ENCODE measurements at places on chromosomes 5 and 9.

- no peak for DNase-seq
Observed at GRCh38 chr5:160420331-160420610, 1.4 kb upstream of the PTTG1 start.

- no peak for DNase-seq
Observed at GRCh38 chr9:109967651-109968642, 187.9 kb downstream of the PALM2AKAP2 start.

- no peak for DNase-seq
Observed at GRCh38 chr9:33329117-33329563, 38.8 kb downstream of the NFX1 start.

GRCh38 chr5:59348189-59348588 lies 545.3 kb downstream of the PDE4D start:
- no peak for DNase-seq

DNA sequence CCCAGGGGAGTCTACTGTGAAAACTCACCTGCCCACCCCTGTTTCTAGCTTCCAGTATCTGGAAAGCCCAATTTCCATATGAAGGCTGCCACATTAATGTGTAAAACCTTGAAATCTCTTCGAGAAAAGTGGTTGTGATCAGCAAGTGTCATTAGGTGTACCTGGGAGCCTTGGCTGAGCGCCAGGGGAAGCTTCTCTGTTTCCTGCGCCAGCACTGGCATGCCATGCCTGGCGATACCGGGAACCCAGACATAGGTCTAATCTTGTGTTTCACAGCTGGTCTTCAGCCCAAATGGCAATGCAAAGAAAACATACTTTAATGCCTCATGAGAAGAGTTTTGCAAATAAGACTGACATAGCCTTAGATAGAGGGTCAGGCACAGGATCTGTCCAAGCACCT lies 101.6 kb downstream of the TENT4A start:
- no peak for DNase-seq

DNA sequence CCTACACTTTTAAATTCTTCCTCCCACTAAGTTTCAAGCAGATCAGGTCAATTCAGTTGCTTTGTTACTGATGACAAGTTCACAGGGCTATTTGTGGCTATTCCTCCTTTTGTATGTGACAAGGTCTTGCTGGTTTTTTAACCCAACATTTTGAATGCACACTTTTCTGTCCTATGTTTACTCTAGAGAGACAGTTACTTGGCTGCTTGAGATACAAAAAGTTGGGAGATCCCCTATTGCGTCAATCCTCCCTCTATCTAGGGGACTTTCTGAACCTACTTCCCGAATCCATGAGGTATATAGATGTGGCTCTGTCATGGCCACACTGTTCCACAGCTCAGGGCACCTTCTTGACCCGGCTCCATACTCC lies 386.7 kb downstream of the NTRK2 start:
- DNase-seq: no peak

DNA sequence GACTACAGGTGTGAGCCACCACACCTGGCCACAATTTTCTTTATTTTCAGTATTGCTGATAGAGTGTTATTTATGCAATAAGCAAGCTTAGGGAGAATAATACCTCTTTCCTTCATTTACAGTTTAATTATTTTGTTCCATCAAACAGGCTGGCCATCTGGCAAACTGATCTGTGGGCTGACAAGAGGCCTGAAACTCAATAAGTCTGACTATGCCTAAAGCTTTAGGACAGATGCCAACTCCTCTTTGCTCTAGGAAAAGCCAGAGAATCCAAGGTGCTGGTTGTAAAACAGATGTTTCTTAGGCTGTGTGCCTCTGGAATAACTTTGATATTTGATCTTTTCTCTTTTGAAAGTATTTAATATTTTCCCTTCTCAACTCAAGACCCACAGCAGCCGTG lies 98.4 kb downstream of the TARS1 start:
- DNase-seq: no peak

- DNase-seq: no peak
Observed at GRCh38 chr5:132420706-132421272, 51.3 kb downstream of the SLC22A5 start.

DNA sequence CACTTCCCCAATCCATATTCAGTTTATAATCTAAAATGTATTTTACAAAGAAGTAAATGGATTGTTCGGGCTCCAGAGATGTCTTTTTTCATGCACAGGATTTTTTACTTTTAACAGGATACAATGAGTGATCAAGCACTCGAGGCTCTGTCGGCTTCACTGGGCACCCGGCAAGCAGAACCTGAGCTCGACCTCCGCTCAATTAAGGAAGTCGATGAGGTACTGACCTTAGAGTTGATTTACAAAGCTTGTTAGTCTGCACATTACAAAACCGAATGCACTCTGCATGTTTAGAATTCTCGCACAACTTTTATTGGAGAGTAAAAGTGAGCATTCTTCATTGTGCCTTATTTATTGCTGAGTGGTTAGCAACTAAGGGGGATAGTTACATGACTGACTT lies 65.2 kb downstream of the ERAP1 start:
- no peak for DNase-seq

DNA sequence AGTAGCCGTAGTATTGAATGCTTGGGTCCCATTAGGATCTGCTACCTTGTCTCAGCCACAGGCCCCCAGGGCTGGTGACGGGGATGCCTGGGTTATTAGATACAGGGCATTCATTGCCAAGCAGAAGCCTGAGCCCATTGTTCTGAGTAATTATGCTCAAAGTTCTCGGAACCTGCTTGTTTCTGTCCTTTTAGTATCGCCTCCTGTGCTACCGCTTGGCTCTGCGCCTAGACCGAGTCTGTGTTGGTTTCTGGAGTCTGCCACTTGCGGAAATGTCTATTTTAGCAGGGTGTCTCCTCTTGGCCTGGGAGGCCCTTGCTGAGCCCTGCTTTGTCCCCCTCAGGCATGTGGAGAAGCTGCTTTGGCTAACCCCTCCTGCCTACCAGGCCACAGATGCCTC lies 506.1 kb downstream of the BNC2 start:
- DNase-seq: no peak

GRCh38 chr9:123863164-123863855 lies 66.6 kb downstream of the DENND1A start:
- no peak for DNase-seq

- DNase-seq: no peak
Observed at GRCh38 chr5:112143690-112144089, 275.4 kb downstream of the EPB41L4A start.

DNA sequence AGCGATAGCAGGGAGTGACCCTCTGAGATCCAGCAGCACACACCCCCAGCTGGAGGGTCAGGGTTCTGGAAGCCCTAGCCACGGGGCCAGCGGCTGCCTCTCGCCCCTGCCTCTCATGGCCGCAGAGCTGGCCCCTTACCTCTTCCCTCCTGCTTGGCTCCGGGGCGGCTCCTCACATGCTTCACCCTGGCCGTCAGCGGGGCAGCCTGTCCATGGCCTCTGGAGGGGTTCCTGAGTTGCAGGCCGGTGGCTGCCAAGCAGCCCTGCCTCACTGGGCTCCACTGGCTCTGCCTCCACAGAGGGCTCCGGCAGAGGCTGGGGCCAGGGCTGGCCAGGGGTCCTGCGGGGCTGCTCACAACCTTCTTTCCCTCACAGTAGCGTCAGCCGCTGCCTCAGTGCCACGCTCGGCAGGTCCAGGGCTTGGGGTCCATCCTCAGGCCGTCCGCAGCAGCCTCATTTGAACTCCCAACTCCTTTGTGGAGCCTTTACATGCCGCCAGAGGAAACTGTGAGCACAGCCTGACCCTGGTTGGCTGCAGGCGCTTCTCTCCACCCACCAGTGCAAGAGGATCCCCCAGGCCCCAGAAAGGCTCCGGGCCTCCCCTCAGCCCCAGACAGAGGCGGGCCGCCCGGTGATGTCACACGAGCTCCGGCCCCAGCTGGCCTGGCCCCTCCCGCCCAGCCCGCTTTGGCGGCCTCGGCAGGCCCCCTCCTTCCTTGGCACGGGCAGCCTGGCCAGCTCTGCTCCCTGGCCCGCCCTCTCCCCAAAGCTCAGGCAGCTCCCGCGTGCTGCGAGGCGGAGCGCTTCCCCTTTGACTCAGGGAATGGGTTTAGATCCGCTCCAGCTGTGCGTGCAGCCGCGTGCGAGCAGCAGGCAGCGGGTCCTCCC lies at the start of gene ANGPTL2:
Gene ANGPTL2, minus strand, starts transcription at position 460 of the 888 bp plus-strand sequence. CDS start 13,904 bp downstream, outside the sequence.
- peak; percentile 83 for DNase-seq

GRCh38 chr5:6378766-6379103 lies 388 bp upstream of the MED10 start:
- no peak for DNase-seq

GRCh38 chr9:133163504-133164172 lies at the start of gene GBGT1:
Gene GBGT1, minus strand, starts transcription at chr9:133163914. Its CDS starts 1,502 bp downstream, at chr9:133162412.
- no peak for DNase-seq

DNA sequence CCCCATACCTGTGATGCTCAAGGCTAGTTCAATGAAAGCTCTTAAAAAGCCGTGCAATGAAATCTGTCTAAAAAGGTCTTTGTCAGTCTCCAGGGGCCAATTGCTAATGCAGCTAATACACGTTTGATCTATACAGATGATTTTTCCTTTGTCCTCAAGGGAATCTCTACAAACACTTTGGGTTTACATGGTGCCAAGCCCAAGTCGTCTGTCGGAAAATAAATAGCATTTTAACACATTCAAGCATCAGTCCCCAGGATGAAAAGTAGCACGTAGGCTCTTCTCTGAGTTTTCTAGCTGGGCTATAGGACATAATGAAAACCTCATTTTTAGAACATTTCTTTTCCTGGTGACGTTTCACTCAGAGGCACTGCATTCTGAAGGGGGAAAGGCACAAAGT lies 477.4 kb upstream of the WWC1 start:
- DNase-seq: no peak

DNA sequence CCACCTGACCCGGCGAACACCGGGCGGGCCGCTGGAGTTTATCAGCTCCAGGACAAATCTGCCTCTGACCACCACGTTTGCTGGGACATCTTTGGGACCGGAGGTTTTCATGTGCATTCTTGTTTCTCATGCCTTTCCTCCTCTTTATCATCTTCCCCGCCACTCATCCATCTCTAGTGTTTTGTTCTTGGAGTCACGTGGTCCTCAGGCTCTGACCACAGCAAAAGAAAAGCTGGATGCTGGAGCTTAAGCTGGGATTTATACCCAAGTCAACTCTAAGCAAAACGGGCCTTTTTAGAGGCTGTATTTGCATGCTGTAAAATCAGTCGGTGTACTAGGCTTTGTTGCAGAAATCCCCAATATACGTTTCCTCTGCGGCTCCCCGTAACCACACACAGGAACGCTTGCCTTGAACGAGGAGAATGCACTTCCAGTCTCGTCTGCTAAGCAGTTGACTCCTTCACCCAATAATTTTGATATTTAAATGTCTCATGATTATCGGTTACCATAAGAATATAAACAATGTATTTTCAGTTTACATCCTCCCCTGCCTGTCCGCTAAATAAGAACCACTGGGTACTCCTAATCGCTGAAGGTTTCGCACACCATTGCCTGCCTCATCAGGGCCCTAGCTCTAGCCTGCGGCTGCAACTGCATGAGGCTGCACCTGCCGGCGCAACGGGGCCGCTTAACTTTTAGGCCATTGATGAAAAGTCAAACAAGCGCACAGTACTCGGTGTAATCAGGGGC lies 560 bp upstream of the NDUFS6 start:
- DNase-seq: peak; percentile 42

GRCh38 chr5:53815471-53815870 lies 255.0 kb downstream of the NDUFS4 start:
- DNase-seq: no peak

DNA sequence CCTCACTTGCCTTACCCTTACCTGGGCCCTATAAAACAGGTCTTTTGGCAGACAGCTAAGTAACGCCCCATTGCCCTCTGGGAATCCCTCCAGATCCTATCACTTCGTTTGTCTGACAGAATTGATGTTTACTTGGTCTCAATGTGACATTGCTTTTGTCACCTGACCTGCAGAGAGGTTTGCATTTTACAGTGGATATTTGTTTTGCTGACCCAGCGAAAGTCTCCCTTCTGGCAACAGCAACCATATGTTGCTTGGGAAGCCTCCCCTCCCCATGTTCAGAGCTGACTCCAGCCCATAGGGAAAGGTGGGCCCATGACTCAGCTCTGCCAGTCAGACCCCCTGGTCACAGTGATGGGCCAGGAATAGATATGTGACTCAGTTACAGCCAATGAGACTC lies 54.0 kb upstream of the LARP1 start:
- DNase-seq: peak; percentile 25

- no peak for DNase-seq
Observed at GRCh38 chr5:114726131-114726530, 364.3 kb downstream of the KCNN2 start.

DNA sequence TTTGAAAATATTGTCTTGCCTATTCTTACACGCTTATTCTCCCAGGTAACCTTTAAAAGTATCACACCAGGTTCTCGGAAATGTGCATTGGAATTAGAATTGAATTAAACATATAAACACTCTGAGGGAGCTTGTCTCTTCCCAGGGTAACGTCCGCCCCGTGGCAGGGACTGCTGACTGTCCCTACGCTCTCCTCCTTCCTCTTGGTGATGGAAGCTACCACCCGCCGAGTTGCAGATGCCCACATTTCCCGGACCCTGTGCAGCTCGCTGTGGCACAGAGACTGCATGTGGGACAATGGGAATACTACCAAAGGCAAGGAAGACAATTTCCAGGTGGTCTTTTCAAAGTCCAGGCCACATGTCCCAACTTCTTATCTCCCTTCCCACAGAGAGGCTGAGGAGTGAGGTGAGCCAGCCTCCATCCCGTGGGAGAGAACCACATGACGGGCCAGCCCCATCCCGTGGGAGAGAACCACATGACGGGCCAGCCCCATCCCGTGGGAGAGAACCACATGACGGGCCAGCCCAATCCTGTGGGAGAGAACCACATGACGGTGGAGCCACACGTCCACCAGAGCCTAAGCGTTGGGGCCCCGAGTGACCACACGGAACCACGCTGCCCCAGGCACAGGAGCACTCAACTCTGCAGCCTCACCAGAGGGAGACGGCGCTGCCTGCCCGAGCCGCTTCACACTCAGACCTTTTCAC lies 249.4 kb upstream of the IRX1 start:
- DNase-seq: no peak

GRCh38 chr5:148457183-148457620 lies 73.4 kb downstream of the FBXO38 start:
- no peak for DNase-seq

GRCh38 chr5:160166069-160166972 lies 47.1 kb upstream of the PWWP2A start:
- no peak for DNase-seq

DNA sequence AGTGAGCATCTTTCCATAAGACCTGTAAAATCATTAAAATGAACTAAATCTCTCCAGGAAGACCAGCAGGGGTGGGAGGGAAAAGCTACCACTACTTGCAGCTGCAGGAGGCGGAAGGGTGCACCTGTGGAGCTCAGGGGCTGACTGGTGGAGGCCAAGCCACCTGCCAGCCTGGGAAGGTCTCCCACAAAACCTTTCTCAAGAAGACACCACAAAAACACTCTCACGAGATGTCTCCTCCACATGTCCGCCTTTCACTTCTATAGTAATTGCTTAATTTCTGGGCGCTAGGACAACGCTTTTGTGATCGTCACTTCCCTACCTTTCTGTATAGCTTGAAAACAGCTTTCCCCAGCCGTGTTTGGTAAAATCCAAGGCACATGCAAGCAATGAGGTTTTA lies 114.4 kb downstream of the ROR2 start:
- no peak for DNase-seq

DNA sequence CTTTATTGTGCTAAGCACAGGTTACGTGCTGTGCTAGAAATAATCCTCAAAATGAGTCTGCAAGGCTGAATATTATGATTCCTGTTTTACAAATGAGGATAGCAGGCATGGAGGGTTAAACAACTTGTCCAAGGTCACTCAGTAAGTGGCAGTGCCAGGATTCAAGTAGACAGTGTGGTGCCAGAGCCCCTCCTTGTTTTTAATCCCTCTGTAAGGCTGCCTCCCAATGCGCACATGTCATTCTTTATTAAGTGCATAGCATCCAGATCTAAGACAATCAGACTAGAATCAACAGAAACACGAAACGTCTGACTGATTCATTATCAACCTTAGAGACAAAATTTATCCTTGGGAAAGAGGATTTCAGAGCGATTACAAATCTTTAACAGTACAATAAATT lies 199.6 kb downstream of the SMARCA2 start:
- DNase-seq: no peak

Measured in DMS79 (cell line).